ENCODE measurements at places on chromosomes 1 and 21.
A peak's percentile ranks its signal among the peaks of the same experiment; 100 is the strongest.

- DNase-seq, result peak; percentile 36
Observed at GRCh38 chr1:206979379-206980043, 9.3 kb upstream of the FCAMR start.

DNA sequence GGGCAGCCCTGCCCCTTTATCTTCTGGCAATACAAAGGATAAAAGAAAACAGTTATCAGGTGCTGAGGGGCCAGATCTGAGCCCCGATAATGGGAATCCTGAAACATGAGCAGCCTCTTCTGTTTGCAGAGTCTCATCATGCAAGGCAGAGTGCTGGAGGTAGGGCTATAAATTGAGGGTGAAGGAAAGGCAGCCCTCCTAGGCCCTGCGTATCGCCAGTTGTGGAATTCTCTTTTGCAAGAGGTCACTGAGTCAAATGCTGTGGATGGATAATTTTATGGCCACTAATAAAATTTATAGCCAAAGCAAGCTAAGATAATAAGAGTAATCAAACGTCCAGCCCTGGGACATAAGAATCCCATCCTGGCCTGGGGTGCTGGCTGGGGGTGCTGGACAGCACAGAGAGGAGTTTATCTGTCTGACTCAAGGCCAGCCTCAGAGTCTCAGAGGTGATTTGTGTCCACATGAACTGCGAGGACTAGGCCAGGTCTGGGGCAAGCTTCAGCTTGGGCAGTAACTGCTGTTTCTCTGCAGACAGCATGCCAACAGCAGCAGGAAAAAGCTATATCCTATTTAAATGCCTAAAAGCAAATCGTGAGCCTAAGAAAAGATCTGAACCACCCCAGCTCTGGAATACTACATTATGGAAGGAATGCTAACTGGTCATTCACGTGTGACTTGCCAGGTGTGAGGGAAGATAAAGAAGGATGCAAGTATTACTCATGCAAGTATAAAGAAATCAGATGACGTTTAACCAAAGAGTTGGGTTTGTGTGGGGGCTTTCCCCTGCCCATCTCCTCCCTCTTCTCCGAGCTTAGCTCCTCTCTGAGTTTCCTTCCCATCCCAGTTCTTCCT is 254.8 kb downstream of the KIF26B start:
- DNase-seq, result no peak

- no peak for DNase-seq
Observed at GRCh38 chr1:108070662-108071061, 105.7 kb upstream of the VAV3 start.

DNA sequence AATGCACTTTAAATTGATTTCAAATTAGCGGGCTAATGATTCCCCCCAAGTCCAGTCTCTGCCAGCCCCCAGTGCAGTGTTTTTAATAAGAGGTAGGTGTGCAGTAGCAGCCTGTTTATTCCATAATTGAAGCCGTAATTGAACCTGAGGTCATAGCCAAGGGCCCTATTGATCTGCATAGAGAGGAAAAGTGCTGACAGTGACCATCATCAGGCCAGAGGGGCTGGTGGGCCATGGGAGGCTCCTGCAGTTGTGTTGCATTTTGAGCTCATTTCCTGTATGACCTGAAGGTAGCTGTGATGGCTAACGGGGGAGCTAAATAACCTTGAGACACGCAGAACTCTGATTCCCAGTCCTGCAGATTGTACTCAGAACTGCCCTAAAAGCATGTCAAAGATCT is 67.5 kb downstream of the DISP3 start:
- no peak for DNase-seq

GRCh38 chr1:11938722-11939526 is 4.4 kb downstream of the PLOD1 start:
- no peak for DNase-seq

GRCh38 chr1:23578311-23578996 is 19.2 kb upstream of the ID3 start:
- no peak for DNase-seq

DNA sequence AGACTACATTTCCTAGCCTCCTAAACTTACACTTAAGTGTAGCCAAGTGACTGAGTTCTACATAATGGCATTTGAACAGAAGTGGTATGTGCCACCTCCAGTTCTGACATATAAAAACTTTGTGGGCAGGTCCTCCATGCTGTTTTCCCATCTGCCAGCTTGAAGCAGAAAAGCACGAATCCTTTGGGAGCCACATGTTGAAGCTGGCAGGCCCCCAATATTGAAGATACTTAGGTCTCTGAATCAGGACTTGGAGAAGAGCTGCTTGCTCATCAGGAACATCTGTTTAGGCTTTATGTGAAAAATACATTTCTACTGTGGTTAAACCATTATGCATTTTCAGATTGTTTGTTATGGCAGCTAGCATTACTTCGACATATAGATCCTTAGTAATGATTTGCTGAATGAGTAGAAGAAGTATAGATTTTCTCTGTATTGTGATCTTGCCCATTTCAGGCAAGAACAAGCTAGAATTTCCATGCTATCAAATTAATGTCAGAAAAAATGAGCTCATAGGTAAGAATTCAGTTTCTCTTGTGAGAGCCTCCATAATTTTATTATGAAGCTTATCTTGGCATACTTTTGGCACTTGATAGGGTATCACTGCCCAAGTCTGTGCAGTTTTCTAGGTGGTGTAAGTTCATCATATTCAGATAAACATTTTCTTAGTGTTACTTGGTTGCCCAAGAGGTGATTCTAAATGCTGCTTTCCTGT is 68.4 kb downstream of the GDAP2 start:
- DNase-seq, result no peak

- DNase-seq, result no peak
Observed at GRCh38 chr1:204480515-204480914, 14.1 kb downstream of the PIK3C2B start.

- no peak for DNase-seq
Observed at GRCh38 chr1:145689922-145690321, 17.2 kb downstream of the PDZK1 start.

DNA sequence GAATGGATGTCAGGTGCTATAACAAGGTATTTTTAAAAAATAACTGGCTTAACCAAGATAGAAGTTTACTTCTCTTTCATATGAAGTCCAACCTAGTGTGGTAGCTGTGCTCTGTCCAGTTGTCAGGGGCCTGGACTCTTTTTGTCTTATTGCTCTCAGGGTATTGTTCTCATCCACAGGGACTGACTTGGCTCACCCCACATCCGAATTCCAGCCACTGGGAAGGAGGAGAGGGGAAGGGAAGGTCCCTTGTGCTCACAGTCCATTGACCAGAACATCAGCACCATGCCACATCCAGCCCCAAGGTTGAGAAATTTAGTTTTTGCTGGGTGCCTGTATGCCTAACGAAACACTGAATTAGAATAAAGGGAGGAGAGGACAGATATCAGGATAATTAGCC is 8.7 kb downstream of the EEIG2 start:
- peak; percentile 15 for DNase-seq

- peak; percentile 98 for DNase-seq
Observed at GRCh38 chr1:227357171-227357926, 39.1 kb upstream of the CDC42BPA start.

GRCh38 chr1:23118407-23118806 is 50.2 kb downstream of the LUZP1 start:
- DNase-seq, result no peak

GRCh38 chr1:118487091-118487490 is 302.1 kb upstream of the SPAG17 start:
- DNase-seq, result no peak

DNA sequence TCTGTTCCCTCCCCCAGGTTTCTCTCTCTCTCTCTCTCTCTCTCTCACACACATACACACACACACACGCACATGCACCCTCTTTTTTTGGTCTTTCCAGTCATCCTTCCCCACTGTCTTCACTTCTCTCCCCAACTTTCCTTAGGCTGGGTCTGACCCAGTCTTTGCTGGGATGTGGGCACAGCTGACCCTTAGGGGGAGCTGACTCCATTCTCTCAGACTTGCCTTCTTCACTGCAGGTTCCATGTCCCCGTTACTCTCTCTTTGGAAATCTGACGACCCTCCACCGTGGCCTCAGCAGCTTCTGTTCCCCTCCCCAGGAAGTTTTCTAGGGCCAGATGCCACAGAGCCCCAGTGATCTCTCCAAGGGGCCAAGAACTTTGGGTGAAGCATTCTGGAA is 2.1 kb downstream of the DISP3 start:
- DNase-seq, result no peak

DNA sequence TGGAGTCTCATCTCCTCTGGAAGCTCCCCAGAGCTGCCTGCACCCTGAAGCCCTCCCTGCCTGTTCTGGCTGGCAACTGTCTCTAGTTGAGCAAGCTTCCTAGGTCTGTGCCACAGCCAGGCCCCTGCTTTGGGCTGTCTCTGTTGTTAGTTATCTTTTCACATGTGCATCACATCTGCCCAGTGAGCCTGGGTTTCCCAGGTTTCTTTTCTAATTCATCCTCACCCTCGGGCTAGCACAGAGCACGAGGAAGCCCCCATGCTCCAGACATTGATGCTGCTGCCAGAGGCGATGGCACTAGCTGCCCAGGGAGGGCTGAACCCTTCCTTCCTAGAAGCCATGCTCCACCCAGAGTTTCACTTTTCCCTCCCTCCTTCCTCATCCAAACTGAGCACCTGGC is 27.2 kb downstream of the RASSF5 start:
- no peak for DNase-seq

GRCh38 chr1:24322470-24323177 is 3.5 kb downstream of the GRHL3 start:
- DNase-seq, result no peak
